ENCODE measurements at places on chromosomes 4 and X. TPM values are rescaled to one million over a fixed set of nuclear protein-coding genes. Genes with fewer than 3 reads are reported as not detected.
A peak's percentile ranks its signal among the peaks of the same experiment; 100 is the strongest.

ZAR1 gene
- not detected for polyA plus RNA-seq

FGFR3 gene
- polyA plus RNA-seq, result not detected

DNA sequence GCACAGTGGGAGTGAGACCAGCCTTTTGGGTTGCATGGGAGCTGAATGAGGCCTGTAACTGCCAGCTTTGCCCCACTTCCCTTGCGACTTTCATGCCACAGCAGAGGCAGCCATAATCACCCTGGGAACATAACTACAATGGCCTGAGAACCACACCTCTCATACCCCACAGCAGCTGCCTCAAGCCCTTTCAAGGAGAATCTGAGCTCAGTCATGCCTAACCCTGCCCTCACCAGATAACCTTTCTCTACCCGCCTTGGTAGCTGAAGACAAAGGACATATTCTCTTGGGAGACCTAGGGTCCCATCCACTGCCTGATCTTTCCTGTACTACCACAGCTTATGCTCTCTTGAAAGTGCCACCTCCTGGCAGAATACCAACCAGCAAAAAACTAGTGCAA is 599.9 kb upstream of the IGFBP7 start:
- H3K36me3 ChIP-seq, result no peaks in the 10 kb centered on the region
- H3K27me3 ChIP-seq, result no peaks in the 10 kb centered on the region
- no peak overlapping the region for H3K27ac ChIP-seq

- H3K36me3 ChIP-seq, result no peaks in the 10 kb centered on the region
- no peaks in the 10 kb centered on the region for H3K4me1 ChIP-seq
- no peak overlapping the region for H3K4me3 ChIP-seq
- no peaks in the 10 kb centered on the region for H3K27me3 ChIP-seq
- no peak for DNase-seq
Measured at GRCh38 chr4:107117726-107118125, 81.6 kb upstream of the DKK2 start.

DNA sequence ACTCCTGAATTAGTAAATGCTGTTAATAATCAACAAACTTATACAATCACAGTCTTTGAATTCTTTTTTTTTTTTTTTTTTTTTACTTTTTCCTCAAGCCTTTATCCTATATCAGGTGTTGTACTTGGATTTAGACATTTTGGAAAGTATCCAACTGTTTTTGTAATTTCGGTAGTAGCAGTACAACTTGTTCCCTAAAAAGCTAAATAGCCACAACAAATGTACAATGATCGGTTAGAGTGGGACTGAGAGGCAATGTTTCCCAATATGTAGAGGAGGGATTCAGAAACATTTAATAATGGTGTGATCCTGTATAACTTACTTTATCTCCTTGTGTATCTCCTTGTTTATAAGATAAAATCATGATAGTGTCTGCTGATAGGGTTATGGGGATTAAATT is 343.1 kb downstream of the GRID2 start:
- no peak overlapping the region for H3K4me3 ChIP-seq
- no peaks in the 10 kb centered on the region for H3K4me1 ChIP-seq
- no peak for DNase-seq
- no peak overlapping the region for H3K27ac ChIP-seq
- H3K36me3 ChIP-seq, result no peaks in the 10 kb centered on the region

MXRA5 gene
- not detected for polyA plus RNA-seq

GRCh38 chrX:13669246-13669737 is 16.4 kb downstream of the TCEANC start:
- peak overlapping the region; percentile 33 for H3K27ac ChIP-seq
- peaks cover 4% of the 10 kb centered on the region for H3K4me1 ChIP-seq
- no peaks in the 10 kb centered on the region for H3K36me3 ChIP-seq

TRO gene
- not detected for polyA plus RNA-seq

- peaks cover 21% of the 10 kb centered on the region for H3K4me1 ChIP-seq
- peak overlapping the region; percentile 75 for H3K4me3 ChIP-seq
- peak; percentile 49 for DNase-seq
- peak overlapping the region; percentile 60 for H3K27ac ChIP-seq
- no peaks in the 10 kb centered on the region for H3K36me3 ChIP-seq
Measured at GRCh38 chr4:185470501-185471195, 885 bp downstream of the CCDC110 start.

GRCh38 chr4:30256116-30256832 is 463.9 kb upstream of the PCDH7 start:
- no peak overlapping the region for H3K27ac ChIP-seq
- no peaks in the 10 kb centered on the region for H3K4me1 ChIP-seq
- no peaks in the 10 kb centered on the region for H3K27me3 ChIP-seq
- no peaks in the 10 kb centered on the region for H3K36me3 ChIP-seq

DNA sequence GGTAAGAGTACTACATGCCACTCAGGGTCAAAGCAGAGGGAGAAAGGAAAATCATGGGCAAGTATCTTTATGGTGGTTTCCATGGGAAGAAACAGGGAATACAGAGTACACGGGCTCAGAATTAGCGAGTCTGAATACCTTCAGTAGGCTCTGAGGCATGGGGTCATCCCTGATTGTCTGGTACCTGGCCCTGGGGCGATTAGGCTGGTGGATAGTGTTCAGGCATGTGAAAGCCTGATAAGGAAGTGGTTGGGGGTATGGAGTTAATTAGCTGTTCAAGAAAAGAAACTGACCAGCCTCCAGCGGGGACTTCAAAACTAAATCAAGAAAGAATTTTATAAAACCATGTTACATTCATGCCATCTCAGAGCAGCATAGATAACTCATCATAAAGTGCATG is 518.8 kb downstream of the RAB28 start:
- no peak overlapping the region for H3K27ac ChIP-seq
- no peaks in the 10 kb centered on the region for H3K36me3 ChIP-seq

MTCP1 gene
- polyA plus RNA-seq, result 30.6 TPM

SMIM9 gene
- polyA plus RNA-seq, result not detected

BGN gene
- polyA plus RNA-seq, result not detected

DNA sequence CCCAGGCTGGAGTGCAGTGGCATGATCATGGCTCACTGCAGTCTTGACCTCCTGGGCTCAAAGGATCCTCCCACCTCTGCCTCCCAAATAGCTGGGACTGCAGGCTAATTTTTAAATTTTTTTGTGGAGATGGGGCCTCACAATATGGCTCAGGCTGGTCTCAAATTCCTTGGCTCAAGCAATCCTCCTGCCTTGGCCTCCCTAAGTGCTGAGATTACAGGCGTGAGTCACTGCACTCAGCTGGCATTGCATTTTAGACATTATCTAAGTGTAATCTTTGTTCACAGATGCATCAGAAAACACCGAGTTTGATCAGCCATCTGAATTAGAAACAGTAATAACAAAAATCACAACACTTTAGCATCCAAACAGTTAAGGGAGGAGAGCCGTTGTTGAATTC is 53.4 kb upstream of the CBR4 start:
- no peak overlapping the region for H3K4me3 ChIP-seq
- no peaks in the 10 kb centered on the region for H3K4me1 ChIP-seq
- no peak for DNase-seq
- H3K27me3 ChIP-seq, result no peaks in the 10 kb centered on the region
- no peaks in the 10 kb centered on the region for H3K36me3 ChIP-seq

BMPR1B gene
- not detected for polyA plus RNA-seq

- no peak for DNase-seq
- H3K27me3 ChIP-seq, result no peaks in the 10 kb centered on the region
- H3K4me3 ChIP-seq, result no peak overlapping the region
- no peak overlapping the region for H3K27ac ChIP-seq
Measured at GRCh38 chr4:11268149-11268548, 160.5 kb downstream of the HS3ST1 start.

PHOX2B gene
- not detected for polyA plus RNA-seq

DNA sequence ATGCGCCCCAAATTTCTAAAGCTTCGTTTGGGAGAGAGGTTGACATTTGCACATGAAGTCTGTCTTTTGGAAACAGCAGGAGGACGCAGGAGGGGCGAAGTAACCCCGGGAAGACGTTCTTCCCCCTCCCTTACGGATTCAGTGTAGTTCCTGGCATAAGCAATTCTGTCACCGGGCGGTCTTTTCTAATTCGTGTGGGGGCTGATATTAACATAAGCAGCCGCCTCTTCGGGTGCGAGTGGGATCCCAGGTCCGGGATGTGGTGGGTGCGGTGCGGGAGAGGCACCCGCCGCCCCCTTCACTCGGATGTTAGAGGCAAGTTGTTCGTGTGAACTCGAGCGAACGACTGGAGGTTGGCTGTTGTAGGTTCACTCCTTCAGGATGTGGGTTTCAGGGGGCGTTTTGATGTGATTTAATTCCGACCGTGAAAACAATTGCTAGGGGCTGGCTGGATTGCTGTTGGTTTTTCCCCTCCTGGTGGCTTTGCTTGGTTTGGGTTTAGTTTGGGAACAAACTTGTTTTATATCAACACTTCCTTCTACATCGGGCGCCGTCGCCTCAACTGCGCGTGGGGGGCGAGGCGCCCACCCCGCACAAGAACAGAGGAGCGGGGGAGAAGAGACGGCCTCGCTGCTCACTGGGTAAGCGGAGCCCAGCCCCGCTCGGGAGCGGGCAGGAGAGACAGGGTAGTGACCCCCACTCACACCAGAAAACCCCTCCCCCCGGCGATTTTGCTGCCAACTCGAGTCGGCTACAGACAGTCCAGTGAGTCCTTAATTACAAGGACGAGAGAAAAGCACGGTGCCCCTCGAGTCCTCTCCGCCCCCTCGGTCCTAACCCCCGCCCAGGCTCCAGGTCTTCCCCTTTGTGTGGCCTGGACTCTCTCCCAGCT is 2.9 kb upstream of the LEF1 start:
- DNase-seq, result peak; percentile 89
- H3K27me3 ChIP-seq, result peaks cover 8% of the 10 kb centered on the region
- H3K36me3 ChIP-seq, result no peaks in the 10 kb centered on the region
- H3K4me3 ChIP-seq, result peak overlapping the region; percentile 73

- no peaks in the 10 kb centered on the region for H3K27me3 ChIP-seq
- H3K36me3 ChIP-seq, result no peaks in the 10 kb centered on the region
- no peaks in the 10 kb centered on the region for H3K4me1 ChIP-seq
- DNase-seq, result no peak
Measured at GRCh38 chrX:118329175-118329574, 16.7 kb upstream of the WDR44 start.

TMSB15C gene
- polyA plus RNA-seq, result 0.63 TPM

Data from CD4-positive, CD25-positive, alpha-beta regulatory T cell (primary cell).